ENCODE measurements at places on chromosomes 1 and 21.
A peak's percentile ranks its signal among the peaks of the same experiment; 100 is the strongest.

- no peak for DNase-seq
These were observed 204.2 kb downstream of the HMCN1 start for GRCh38 chr1:185938396-185938795.

DNA sequence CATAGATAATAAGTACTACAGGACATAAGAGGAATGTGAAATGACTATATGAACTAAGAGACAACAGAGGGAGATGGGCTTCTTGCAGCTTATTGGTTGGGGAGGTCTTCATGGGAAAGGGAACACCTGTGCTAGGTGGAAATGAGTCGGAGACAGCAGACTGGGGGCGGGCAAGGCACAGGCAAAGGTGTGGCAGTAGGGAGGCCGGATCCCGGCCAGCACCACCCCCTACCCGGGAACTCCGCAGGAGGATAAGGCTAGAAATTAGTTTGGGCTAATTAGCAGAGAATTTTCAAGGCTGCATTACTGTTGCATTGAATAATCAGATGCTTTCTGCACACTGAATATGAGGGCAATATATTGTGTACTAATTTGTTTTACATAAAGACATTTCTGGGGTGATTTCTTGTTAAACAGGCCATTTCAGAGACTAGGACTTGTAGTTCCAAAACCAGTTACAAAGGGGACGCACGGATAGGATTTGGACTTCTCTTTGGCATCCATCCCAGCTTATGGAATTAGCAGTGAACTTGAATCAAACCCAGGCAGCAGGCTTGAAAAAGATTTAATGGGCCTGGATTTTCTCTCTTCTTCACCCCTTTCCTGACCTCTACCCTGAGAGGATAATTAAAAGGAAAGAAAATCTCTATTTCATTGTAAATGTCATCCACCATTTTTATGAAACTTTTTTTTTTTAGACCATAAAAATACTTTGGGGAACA, 2.2 kb upstream of the HUNK start:
- DNase-seq: no peak

DNA sequence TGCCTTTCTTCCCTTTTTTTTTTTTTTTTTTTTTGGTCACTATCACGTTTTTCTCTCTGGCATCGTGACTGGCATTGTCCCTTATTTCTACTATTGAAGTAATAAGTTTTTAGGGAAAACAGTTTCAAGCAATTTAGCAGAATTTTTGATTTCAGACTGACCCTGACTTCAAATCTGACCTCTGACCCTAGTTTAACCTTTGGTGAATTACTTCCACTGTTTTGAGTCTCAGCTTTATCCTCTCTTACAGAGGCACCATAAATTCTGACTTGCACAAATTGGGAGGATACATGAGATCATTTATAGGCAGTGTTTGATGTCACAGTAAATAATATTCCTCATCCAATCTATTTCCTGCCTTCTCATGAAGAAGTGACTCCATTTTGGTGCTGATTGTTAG, 187.0 kb downstream of the FASLG start:
- DNase-seq: no peak

- no peak for DNase-seq
These were observed 7.7 kb upstream of the SLC5A9 start for GRCh38 chr1:48214820-48215219.

DNA sequence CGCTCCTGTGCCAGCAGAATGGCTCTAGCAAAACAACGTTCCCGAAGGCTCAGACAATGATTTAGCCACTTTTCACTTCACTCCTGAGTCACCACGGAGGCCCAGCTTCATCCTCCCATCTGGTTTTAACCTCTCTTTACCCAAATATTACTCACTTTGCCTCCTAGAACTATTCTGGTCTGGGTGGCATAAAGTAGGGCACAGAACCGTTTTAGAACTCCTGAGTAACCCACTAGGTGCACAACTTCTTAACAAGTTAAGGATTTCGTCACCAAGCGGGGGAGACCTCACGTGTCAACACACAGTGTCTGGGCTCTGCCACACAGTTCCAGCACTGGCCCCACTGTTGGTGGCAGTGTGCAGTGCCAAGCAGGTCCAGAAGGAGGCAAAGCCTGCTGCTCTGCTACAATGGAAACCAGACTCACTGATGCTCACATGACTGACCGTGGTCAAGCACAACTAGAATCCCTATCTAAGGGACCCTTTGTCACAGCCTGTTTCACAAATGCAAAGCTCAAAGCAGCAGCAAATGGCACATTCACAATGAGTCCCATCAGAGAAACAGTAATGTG, 121.7 kb downstream of the SIPA1L2 start:
- DNase-seq: no peak

DNA sequence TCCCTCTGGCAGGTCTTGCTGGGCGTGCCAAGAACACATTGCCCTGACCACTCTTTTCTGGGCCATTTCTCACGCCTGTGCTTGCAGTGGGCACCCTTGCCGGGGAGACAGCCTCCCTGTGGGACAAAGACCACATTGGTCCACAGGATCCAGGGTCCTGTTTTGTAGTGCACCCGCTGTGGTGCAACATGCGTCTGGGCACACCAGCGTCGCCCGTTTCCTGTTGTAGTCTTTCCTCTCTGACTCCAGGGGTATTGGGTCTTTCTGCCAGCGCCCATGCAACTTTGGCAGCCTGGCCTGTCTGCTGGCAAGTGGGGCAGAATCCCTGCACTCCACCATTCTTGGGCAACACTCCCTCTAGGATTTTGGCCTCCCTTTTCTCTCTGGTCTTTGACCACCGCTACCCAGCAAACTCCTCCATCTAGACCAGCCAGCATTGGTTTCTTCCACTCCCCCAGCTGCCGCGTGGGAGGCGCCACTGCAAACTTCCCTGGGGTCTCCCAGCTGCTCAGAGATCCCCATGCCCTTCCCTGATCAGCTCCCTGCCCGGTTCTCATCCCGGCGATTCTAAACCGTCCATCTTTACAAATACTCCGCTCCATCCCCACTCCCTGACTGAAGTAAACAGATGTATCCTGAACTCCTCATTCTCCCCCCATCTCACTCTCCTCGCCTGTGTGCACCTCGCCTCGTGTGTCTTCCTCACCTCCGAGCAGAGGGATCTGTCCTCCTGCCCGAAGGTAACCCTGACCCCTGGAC, 1.2 kb upstream of the TPRG1L start:
- no peak for DNase-seq

DNA sequence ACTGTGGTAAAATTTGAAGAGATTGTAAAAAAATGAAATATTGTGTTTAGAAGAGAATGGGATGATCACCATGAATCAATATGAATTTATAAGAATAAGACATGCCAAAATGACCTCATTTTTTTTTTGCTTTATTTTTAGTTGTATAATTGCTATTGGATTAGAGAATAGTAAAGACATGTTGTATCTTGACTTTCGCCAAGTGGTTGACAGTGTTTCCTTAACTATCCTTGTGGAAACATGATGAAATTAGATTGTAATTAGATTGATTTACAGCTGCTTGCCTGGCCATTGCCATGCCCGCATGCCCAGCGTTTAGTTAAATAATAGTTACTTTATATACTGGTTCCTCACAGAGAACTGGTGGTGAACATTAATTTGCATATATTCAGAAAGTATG, 154.9 kb downstream of the MAGI3 start:
- no peak for DNase-seq

DNA sequence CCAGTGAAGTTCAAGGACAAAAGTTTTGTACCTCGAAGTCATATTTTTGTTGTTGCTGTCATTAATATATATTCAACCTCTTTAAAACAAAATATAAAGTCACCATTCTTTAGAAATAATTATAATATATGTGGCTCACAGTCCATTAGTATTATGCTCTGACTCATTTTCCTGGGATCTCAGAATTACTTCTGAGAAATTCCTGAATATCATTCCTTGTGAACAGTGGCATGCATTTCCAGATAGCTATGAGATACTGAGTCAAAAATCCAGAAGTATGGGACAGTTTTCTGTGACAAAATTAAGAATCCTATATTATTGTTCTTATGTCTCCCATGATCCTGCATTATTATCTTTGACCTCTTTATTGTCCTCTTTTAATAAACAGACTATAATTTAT, 13.8 kb upstream of the RGS21 start:
- no peak for DNase-seq

- peak; percentile 87 for DNase-seq
These were observed 150.6 kb upstream of the ZC3H12A start for GRCh38 chr1:37323486-37324377.

DNA sequence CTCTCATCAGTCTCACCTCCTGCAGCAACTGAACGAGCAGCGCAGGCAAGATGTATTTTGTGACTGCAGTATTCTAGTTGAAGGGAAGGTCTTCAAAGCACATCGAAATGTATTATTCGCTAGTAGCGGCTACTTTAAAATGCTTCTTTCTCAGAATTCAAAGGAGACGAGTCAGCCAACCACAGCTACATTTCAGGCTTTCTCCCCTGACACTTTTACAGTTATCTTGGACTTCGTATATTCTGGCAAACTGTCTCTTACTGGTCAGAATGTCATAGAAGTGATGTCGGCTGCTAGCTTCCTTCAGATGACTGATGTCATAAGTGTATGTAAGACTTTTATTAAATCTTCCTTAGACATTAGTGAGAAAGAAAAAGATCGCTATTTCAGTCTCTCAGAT, 53.7 kb downstream of the ZBTB8A start:
- DNase-seq: no peak

DNA sequence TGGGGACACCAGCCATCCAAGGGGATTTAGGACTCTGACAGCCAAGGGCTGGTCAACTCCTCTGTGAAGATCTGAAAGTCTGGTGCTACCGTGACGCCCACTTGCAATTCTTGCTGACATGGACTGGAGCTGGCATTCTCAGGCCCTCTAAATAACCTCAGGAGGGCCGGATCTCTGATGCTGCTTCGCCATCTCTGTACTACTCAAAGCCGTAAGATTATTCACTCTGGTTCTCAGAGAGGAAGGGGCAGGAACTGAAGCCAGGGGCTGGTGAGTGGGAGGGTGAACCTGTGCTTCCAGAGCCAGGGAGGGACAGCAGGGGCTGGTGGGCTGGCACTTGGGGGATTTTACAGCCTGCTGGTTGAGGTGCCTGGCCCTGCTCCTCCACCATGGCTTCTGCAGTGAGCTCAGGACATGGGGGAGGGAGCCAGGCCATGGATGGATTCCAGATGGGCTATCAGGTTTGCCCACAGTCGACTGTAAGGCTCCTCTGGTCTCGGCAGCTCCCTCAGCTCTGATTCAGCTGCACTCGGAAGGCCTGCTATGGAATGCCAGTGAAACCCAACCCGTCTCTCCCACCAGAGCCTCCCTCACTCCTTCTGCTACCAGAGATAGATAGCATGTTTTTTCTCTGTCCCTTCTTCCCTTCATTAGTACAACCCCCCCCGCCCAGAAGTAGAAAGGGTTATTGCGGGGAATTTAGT, 84.5 kb downstream of the PLXNA2 start:
- DNase-seq: no peak

DNA sequence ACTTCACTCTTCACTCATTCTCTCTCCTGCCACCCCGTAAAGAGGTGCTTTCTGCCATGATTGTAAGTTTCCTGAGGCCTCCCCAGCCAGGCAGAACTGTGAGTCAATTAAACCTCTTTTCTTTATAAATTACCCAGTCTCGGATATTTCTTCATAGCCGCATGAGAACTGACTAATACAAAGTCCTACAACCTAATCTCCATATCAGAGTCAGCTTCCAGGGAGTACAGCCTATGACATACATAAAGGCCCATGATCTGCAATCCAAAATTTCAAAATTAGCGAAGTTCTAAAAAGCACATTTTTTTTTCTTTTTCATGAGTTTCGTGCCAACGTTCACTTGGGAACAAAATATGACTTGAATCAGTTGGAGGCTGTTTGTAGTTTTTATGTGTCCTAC, 256.9 kb upstream of the DUSP10 start:
- DNase-seq: no peak

- no peak for DNase-seq
These were observed 563 bp upstream of the NFIA start for GRCh38 chr1:61081686-61082310.

- DNase-seq: no peak
These were observed 13.0 kb downstream of the IFI6 start for GRCh38 chr1:27658951-27659496.

DNA sequence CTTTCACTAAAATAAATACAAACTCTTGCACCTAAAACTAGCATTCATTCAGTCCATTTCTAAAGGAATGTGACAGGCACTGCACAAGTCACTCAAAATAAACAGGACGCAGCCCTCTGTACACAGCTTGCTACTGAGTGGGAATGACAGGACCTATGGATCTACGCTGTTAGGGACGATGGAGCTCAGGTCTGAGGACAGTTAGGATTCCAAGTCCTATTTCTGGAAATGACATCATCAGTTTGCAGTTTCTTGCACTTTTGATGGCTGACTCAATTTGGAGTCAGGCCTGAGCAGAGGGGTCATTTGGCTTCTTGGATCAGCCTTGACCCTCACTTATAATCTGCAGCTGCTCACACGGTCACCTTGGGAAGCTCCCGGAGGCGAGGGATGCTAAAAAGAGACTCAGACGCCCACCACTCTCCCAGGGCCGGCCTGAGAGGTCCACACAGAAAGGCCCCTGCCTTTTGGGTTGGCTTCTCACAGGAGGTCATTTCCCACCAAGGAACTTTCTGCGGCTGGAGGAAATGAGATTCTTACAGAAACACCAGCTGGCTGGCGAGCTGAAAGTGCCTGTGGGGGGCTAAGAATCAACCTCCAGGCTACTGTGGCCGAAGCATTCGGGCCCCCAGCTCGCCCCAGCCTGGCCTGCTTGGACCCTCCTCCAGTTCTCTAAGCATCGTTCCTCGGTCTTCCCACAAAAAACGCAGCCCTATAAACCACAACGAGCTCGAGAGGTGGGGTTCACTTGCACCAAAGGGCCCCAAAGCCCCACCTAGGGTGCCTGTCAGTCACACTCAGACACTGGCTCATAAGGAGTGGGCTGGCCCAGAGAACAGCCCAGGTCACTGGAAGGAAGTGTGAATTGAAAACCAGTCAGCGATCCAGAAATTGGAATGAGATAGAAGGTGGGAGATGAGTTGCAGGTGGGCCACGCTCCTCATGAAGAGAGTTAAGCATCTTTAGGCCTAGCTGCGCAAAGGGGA, 8.9 kb upstream of the PDE9A start:
- no peak for DNase-seq

DNA sequence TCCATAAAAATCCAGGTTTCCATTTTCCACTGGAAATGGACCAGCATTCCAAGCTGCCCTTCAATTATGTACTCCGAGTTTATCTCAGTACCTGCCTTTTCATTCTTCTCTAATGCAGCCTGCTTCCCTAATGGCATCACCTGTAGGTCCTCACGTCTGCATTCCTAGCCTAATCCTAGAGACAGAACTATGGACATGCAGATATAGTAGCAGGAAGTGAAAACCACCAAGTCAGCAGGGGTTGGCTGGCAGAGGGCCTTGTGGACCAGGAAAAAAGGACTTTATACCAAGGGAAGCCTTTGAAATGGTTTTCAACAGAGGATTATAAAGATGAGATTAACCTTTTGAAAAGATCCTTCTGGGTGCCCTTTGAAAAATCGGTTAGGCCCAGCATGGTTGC, 135.7 kb upstream of the L1TD1 start:
- peak; percentile 44 for DNase-seq

- DNase-seq: no peak
These were observed 2.1 kb downstream of the KCNN3 start for GRCh38 chr1:154867841-154868605.
